ENCODE measurements at places on chromosomes 11 and 22. TPM values are rescaled to one million over a fixed set of nuclear protein-coding genes. Genes with fewer than 3 reads are reported as not detected.
A peak's percentile ranks its signal among the peaks of the same experiment; 100 is the strongest.

The PLEKHB1 gene
- 22.9 TPM for total RNA-seq

The GLYAT gene
- total RNA-seq = not detected

The CD3D gene
- total RNA-seq = 1.0 TPM

The PCNX3 gene
- 50.4 TPM for total RNA-seq

The EIF3D gene
- total RNA-seq = 306 TPM

The LRP4 gene
- 7.4 TPM for total RNA-seq

The DPAGT1 gene
- total RNA-seq = 45.1 TPM

DNA sequence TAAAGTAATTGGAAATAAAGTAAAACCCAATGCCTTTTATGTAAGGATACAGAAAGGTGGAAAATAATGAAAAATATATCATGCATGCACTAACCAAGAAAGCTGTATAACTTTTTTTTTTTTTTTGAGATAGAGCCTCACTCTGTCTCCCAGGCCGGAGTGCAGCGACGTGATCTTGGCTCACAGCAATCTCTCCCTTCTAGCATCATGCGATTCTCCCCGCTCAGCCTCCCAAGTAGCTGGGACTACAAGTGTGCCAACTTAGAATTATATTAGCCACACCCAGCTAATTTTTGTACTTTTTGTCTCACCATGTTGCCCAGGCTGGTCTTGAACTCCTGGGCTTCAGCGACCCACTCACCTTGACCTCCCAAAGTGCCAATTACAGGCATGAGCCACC is 4.5 kb downstream of the GGT5 start:
- no peak for DNase-seq

GRCh38 chr11:14902650-14903350 is 10.8 kb upstream of the CYP2R1 start:
- DNase-seq = no peak

DNA sequence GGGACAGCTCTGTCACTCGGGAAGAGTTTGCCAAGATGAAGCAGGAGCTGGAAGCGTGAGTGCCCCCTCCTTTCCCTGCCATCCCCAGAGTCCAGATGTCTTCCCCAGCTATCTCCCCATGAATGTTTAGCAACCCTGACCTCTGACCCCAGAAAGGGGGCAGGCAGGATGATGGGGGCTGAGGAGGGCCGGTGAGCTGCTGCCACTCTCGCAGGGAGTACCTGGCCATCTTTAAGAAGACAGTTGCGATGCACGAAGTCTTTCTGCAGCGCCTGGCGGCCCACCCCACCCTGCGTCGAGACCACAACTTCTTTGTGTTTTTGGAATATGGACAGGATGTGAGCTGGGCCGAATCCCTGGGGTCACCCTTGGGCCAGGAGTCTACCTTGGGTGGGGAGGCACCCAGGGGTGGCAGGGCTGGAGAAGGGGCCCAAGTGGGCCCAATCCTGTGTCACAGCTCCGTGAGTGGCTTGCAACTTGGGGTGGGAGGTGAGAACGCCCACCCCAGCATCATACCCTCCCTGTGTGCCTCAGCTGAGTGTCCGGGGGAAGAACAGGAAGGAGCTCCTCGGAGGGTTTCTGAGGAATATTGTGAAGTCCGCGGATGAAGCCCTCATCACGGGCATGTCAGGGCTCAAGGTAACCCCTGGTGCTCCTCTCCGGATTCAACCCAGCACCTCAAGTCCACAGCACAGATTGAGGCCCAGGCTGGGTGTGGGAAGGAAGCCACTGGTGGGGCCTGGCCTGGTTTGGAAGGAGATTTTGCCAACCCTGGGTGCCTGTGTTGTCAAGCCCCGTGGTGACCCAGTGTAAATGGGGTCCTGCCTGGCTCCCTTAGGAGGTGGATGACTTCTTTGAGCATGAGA is 7.5 kb downstream of the CFL1 start:
- no peak for DNase-seq

DNA sequence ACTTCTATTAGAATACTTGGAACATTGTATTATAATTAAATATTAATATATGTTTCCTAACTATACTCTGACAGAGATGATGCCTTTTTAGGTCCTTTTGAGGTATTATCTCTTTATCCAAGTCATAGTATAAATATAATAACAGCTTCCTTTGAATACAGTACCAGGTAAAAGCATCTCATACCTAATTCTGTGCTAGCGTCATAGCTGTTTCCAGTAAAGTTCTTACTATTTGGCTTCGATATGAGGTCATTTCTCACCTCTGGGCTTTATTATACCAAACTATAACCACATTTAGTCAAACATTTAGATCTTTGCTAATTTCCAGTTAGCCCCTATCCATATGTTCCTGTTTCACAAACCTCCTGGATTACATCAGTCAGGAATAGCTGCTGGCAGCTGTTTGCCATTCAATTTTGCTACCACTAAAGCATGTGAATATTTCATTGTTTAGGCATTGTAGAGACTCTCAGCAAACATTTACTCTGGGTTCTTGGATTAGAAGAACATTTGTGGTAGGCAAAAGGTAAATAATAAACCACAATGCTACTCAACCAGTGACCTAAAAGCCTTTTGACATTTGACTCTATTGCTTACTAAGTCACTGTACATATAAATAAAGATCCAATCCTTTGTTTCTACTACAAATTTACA is 255.1 kb downstream of the TTC28 start:
- no peak for DNase-seq

DNA sequence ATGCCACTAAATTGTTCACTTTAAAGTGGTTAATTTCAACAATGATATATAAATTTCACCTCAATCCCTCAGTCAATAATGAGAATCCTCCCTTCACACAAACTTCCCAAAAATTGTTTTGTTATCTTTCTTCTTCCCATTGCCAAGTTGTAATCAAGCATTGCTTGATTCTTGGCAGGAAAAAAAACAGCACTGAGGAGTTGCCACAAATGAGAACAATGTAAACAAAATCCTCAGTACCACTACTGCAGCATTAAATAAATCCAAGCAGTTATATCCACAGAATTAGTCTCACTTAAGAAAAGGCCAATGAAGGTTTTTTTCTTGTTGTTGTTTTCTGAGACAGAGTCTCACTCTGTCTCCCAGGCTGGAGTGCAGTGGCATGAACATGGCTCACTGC is 38.2 kb downstream of the FAM168A start:
- no peak for DNase-seq

DNA sequence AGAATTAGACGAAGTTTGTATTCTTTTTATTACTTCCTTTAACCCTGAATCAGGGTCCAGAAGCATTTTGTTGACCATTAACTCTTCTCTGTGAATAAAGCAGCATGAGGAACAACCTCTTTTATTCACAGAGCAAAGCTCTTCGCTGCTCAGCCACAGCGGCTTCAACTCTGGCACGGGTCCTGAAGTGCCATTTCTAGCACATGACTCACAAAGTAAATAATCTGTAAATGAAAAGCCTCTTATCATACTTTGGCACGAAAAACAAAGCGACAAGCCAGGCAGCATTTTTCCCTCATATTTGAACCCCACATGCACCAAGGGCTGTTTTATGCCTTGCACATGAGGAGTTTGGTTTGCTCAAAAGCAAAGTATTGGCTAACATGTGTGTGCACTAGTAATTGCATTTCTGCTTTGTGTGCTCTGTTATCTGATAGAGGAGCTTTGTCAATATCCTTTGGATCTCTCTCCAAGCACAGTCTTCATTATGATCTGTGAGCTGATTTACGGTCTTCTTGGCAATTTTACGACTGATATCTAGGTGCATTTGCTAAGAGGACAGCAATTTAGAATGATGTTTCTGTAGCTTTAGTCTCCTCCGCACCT is 33.0 kb upstream of the APOBEC3A start:
- DNase-seq = peak; percentile 80

DNA sequence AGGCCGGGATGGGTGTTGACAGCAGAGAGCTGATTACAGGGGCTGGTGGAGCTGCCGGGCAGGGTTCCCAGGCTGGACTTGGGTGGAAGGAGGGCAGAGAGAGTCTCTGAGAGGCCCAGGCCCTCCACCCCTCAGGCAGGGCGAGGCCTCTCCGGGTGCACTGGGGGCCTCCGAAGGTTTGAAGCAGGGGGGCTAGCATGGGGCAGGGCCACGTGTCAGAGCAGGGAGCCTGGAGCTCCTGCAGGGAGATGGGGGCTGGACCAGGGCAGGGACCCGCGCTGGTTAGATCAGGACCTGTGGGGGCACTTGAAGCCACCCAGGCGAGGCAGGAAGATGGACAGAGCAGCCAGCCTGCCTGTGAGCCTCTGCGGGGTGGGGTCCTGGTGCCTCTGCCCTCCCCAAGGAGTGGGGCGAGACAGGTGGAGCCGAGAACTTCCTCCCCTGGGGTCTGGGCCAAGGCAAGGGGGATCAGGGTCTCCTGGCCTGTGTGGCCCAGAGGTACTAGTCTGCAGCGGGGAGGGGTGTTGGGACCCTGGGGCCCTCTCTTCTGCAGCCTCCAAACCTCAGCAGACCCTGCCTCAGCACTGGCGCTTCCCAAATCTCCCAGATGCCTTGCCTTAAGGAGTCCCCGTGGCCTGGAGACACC is 911 bp downstream of the PANX2 start:
- no peak for DNase-seq

GRCh38 chr11:119895981-119896380 is 167.0 kb upstream of the NECTIN1 start:
- DNase-seq = no peak

DNA sequence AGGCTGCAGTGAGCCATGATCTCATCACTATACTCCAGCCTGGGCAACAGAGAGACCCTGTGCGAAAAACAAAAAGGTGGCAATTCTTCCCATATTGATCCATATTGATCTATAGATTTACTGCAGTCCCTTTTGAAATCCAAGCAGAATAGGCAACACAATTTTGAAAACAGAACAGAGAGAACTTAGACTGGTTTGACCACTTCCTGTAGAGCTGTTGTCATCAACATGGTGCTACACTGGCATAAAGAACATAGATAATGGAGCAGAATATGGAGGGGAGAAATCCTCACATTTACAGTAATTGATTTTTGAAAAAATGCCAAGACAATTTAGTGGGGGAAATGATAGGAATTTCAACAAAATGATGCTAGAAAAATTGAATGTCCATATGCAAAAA is 34.1 kb downstream of the GRK3 start:
- no peak for DNase-seq

DNA sequence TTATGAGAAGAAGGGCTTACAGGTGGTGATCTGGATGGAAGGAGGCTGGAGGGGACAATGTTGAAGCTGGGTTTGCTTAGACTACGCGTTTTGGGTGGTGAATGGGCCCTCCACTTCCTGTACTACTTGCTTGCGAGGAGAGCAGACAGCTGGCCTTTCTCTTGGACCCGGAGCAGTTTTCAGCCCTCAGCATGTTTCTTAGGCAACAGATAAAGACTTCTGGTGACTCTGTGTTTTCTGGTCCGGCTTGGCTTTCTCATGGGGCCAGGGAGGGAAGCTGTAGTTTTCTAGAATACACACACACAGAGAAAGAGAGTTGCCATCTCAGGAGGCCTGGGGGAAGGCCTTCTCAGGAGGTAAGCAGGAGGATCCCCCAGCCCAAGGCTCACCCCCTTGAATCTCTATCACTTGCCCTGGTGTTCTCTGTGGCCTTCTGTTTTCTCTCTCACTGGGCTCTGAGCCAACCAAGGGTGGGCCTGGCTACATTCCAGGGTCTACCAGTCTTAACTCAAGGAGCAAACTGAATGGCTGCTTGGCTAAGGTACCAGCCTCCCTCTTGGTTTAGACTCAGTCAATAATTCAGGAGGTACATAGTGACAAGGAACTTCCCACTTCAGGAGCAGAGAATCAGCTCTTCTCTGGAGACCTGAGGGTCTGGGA is 2.4 kb downstream of the CCS start:
- DNase-seq = no peak

- no peak for DNase-seq
Measured at GRCh38 chr22:36201630-36202319, at the start of gene APOL4. Gene APOL4, minus strand, starts transcription at chr22:36201809. Its CDS starts 75 bp downstream, at chr22:36201734.

DNA sequence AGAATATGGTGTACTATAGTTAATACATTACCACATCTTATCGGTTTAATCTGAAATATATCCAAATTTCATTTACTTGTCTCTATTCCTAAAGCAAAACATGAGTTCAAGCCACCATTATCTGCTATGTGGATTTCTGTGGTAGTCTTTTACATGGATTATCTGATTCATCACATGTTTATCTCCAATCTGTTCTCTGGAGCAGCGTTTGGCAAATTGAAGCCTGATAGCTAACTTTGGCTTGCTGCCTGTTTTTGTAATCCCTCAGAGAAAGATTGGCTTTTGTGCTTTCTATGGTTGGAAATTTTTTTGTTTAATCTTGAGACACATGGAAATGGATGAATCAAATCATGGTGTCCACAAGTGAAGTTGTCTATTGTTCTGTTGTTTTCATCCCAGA is 274.3 kb downstream of the JRKL start:
- no peak for DNase-seq

GRCh38 chr11:126838779-126839178 is 161.8 kb downstream of the KIRREL3 start:
- DNase-seq = no peak

DNA sequence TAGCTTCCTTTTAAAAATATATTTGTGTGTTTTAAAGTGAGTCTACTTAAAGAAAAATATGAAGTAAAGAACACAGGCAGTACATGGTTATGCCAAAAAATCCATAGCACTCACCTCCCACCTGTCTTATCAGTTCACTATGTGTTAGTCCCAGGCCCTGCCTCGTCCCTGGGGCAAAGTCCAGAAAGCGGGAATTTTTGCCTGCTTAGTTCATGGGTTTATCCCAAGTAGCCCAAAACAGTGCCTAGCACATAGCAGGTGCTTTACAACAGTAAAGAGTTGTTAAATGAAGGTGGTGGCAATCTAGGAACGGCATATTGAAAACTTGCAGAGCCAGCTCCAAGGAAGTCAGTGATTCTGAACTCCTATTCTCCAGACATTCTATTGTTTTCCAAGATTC is 154.0 kb downstream of the MN1 start:
- DNase-seq = no peak

- no peak for DNase-seq
Measured at GRCh38 chr11:116422956-116423600, 349.7 kb downstream of the BUD13 start.

GRCh38 chr11:8056810-8057463 is 24.1 kb upstream of the TUB start:
- DNase-seq = no peak

DNA sequence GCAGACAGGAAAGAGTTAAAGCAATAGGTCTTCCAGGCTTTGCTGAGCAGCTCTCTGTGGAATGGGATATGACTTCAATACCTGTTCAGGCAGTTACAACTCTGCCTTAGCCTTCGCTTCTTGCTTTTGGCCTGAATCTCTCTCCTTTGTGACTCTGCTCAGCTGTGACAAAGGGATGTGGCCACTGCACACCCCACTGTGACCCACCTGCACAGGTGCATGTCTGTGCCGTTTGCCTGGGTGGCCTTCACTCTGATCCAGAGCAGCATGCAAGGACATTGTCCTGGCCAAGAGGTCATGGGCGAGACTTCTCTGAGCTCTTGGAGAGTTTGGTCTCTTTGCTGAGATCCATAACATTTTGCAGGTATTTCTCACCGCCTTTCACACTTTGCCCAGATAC is 891.3 kb downstream of the BRD1 start:
- no peak for DNase-seq

DNA sequence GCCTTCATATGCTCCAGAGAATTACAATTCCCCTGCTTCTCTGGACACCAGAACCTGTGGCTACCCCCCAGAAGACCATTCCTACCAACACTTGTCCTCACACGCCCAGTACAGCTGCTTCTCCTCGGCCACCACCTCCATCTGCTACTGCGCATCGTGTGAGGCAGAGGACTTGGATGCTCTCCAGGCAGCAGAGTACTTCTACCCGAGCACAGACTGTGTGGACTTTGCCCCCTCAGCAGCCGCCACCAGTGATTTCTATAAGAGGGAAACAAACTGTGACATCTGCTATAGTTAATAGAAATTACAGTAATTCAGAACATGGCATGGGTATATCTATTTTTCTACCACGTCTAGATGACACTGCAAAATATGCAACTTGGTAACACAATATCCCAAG is 9.8 kb downstream of the POU2AF3 start:
- DNase-seq = no peak

Measured in HCT116 (cell line).